Inflammatory macrophage treated with lipopolysaccharide for 1 hour (primary cell): ENCODE measurements at places on chromosomes 3 and 15.
A peak's percentile ranks its signal among the peaks of the same experiment; 100 is the strongest.

GRCh38 chr3:60456180-60456579 lies 795.1 kb downstream of the FHIT start:
- DNase-seq: peak; percentile 7

GRCh38 chr3:134325706-134326105 lies 48.5 kb downstream of the AMOTL2 start:
- DNase-seq: no peak

GRCh38 chr3:169660709-169661360 lies 2.7 kb downstream of the MECOM start:
- peak; percentile 15 for DNase-seq

GRCh38 chr3:187208159-187208558 lies 10.9 kb downstream of the RTP1 start:
- no peak for DNase-seq

GRCh38 chr3:170055209-170055608 lies 17.4 kb downstream of the GPR160 start:
- DNase-seq: no peak

GRCh38 chr3:65995515-65995914 lies 43.2 kb downstream of the MAGI1 start:
- DNase-seq: no peak

GRCh38 chr3:100561459-100562158 lies 47.8 kb upstream of the ADGRG7 start:
- peak; percentile 82 for DNase-seq

DNA sequence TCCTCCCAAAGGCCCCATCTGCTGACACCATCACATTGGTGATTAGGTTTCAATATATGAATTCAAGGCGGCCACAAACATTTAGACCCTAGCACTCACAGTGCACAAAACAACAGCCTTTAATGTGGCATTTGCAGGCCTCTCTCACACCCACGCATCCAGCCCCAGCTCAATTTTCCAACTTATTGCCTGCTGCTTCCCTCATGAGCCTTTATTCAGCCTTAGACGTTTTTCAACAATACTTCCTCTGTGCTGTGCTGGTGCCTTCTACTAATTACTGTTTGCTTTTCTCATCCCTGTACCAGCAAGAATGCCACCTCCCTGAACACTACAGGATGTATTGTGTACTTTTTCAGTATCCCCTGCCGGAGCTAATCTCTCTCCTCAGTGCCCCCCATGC lies 334.6 kb downstream of the GABRB3 start:
- DNase-seq: no peak

- no peak for DNase-seq
Measured at GRCh38 chr3:116165135-116165534, 280.2 kb downstream of the LSAMP start.

DNA sequence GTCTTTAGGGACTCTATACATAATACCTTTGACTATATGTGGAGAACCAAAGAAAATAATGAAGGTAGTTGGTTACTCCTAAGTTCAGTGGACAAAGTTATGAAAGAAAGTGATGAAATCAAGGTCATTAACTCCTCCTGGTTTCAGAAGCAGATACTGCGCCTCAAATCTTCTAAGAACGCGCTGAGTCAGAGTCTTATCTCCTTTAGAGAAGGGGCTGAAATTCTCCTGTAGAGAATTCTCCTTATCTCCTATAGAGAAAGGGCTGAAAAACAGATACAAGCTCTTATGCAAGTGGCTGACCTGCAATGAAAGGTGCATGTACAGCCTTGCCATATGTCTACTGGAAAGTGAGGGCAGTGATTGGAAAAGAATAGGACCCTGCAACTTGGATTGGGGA lies 824.2 kb downstream of the NSUN3 start:
- DNase-seq: no peak

DNA sequence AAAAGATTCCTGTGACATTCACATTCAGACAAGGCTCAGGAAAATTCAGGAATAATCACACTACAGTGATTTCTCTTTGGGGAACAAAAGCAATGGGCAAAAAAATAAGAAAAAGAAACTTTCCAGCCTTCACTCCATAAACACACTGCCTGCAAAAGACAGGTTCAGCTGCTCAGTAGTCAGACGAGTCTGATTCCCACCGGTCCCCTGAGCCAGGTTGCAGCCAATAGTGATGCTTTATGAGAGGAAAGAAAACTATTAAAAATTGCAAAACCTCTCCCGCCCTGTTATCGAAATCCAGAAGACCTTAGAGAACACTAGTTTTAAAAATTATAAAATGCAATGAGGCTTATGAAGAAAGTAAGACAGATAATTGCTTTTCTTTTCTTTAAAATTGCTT lies 8.5 kb downstream of the PLCH1 start:
- no peak for DNase-seq

GRCh38 chr3:142898346-142899213 lies 9.7 kb upstream of the PCOLCE2 start:
- no peak for DNase-seq

- DNase-seq: no peak
Measured at GRCh38 chr15:70586241-70586640, 177.1 kb downstream of the UACA start.

DNA sequence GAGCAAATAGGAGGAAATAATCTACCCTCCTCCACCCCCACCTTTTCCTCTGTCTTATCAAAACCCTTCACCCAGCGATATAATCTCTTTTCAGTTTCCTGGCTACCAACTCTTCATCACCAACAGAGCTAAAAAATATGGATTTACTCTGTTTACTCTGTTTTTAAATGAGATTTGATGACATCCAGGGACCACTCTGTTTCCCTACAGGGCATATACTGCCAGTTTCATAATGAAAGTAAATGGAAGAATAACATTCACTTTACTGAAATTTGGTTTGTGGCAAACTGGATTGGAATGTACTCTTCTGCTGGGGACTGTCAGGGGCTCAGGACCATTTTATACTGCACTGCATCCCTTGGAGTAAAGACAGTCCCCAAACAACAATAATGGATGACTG lies 80.1 kb upstream of the PTX3 start:
- DNase-seq: no peak
